ENCODE measurements at places on chromosomes 7 and 10.

DNA sequence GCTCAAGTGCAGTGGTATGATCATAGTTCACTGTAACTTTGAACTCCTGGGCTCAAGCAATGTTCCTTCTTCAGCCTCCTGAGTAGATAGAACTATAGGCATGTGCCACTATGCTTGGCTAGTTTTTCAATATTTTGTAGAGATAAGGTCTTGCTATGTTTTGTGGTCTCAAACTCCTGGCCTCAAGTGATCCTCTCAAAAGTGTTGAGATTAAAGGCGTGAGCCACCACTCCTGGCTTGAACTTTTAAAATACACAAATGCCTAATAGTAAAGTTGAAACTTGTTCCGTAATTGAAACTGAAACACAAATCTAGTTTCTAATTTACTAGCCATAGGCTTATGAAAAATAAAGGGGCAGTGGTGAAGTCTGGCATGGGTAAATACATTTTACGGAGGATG lies 65.7 kb downstream of the AP3M1 start:
- DNase-seq: peak; percentile 30

- DNase-seq: no peak
Observed at GRCh38 chr10:5434017-5434753, 21.8 kb downstream of the NET1 start.

DNA sequence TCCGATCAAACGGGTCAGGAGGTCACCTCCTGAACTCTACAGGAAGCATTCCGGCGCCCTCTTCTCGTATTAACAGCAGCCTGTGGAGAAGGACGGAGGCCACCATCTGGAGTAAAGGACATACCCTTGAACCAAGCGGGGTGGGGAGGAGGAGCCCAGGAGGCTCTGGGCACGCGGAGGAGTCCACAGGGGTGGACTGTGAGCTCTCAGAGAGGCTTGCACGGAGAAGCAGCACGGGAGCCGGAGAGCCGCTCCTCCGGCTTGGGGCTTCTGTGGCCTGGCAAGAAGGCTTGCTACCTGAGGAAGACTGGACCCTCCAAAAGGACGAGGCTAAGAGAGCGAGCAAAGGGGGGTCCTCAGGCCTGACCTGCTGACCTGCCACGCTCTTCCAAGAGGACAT lies 77.9 kb downstream of the MAD1L1 start:
- no peak for DNase-seq

GRCh38 chr10:92848037-92848440 lies 281 bp upstream of the EXOC6 start:
- no peak for DNase-seq

DNA sequence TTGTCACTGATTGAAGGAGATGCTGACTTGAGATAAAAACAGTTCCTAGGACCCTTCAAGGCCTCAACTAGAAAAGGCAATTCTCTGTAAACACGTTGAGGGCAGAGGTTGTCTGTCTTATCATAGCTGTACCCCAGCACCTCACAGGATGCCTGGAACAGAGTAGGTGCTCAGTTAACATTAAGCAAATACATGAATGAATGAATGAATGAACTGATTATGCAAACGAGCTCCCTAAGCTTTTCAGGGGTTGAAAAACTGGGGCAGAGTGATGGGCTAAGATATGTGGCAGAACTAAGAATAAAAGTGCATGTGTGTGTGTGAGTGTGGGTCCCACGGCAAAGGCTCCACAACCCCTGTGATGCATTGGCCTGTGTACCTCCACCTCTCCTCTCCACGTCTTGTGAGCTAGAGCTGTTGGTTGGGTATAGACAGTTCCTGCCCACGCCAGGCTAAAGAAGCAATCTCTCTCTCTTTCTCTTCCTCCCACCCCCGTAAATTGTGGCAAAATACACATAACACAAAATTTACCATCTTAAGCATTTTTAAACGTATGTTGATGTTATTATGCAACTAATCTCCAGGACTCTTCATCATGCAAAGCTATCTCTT lies 20.9 kb upstream of the SMC3 start:
- no peak for DNase-seq

GRCh38 chr10:63884426-63884825 lies 363.2 kb downstream of the REEP3 start:
- no peak for DNase-seq

- DNase-seq: no peak
Observed at GRCh38 chr10:48288661-48289060, 14.2 kb upstream of the FRMPD2 start.

- no peak for DNase-seq
Observed at GRCh38 chr10:45061982-45062381, 61.3 kb downstream of the ZNF22 start.

DNA sequence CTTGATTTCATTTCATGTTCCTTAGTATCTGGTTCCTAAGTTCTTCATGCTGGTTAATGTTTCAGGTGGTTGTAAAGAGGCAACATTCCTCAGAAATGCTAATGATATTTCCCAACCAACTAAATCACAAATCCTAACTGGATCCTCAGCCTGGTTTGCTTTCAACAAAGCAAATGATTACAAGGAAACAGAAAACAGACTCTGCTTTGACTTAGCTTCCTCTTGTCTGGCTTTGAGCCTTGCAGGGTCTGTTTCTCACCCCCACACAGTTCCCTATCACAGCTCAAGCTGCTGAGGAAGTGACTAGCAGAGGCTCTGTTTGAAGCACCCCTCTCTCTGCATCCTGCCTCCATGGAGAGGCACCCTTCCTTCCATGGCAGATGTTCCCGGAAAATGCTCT lies 130.2 kb upstream of the CTTNBP2 start:
- no peak for DNase-seq

DNA sequence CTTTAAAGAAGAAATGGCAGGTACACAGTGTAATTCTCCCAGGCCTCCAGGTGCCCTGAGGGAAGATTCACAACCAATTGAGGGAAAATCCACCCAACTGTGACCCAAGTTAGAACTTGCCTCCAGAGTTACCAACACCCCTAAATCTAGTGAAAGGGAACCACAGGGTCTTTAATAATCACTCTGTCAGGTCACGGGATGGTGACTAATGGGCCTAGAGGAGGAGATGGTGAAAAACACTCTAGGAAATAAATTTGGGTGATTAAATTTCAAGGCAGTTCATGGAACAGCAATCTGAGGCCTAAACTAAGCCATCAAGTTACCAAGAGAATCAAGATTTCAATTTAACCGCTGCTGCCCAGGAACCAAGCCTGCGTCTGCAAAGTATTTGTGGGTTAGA lies 26.7 kb upstream of the SLF2 start:
- no peak for DNase-seq

- DNase-seq: no peak
Observed at GRCh38 chr10:86192691-86193090, 173.9 kb downstream of the GRID1 start.

DNA sequence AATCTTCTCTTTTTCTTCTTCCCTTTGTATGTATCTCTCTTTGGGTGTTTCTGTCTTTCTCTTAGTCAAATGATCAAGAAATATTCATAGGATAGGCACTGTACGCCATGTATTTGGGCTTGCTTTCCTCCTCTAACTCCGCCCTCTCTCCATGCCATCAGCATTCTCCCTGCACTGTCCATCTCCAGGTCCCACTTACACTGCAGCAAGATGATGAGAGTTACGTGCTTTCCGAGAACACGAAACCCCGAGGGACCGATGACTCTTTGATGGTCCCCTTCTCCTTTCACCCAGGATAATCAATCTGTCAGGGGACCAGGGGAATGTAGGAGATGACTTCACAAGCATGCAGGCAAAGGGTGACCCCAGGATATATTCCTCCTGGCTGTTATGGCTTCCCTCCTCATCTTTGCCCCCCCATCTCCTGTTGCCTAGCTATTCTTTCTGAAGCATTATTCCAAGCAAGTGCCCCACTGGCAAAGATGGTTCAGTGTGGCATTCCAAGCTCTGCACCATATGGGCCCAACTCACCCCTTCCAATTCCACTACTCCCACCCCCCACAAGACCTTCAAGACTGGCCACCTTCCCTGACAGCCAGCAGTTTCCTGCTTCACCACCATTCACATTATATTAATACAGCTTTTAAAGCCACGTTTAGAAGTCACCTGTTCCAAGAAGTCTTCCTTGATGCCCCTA lies 40.0 kb downstream of the HIF1AN start:
- DNase-seq: no peak

DNA sequence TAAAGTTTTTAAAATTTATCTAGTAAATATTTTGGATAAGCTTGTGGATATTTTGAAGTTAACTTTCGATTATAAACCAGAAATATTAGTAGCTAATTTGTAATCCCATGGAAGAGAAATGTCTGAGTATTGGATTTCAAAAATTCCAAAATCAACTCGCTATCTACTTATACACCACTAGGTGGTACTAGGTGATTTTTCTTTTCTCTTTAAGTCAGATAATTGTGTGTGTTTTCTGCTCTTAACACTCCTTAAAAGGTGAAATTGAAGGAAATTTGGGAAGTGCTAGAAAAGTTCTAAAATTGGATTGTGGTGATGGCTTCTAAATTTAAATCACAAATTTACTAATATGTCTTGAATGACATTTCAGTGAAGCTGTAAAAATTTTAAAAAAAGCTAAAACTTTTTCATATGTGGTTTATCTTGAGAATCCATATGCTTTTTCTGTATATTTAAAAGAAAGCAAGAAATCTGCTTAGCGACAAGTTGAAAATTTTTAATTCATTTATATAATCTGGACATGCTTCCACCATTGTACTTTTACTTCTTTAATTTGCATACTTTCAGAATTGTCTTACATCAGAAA lies 90.2 kb downstream of the IPMK start:
- DNase-seq: no peak

DNA sequence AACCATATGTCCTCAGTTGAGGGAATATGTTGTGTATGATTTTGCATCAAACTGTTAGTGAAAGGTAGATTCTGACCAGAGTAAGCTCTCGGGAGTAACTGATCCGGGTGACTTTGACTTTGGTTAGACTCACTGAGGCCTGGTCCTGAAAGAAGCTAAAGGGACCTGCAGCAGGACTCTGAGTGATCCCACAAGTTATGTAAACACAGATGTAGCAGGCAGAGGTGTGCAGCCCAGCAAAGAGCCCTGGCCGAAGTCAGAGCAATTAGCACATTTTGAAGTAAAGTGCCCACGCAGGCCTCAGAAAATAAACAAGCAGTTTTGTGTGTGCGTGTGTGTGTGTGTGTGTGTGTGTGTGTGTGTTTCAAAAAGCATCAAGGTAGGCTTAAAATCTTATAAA lies 245.6 kb upstream of the FERD3L start:
- no peak for DNase-seq

- no peak for DNase-seq
Observed at GRCh38 chr7:99235925-99236324, 28.0 kb upstream of the KPNA7 start.

- no peak for DNase-seq
Observed at GRCh38 chr7:27640884-27641574, 21.7 kb downstream of the HIBADH start.

- no peak for DNase-seq
Observed at GRCh38 chr7:43856996-43857395, 12.3 kb downstream of the MRPS24 start.

DNA sequence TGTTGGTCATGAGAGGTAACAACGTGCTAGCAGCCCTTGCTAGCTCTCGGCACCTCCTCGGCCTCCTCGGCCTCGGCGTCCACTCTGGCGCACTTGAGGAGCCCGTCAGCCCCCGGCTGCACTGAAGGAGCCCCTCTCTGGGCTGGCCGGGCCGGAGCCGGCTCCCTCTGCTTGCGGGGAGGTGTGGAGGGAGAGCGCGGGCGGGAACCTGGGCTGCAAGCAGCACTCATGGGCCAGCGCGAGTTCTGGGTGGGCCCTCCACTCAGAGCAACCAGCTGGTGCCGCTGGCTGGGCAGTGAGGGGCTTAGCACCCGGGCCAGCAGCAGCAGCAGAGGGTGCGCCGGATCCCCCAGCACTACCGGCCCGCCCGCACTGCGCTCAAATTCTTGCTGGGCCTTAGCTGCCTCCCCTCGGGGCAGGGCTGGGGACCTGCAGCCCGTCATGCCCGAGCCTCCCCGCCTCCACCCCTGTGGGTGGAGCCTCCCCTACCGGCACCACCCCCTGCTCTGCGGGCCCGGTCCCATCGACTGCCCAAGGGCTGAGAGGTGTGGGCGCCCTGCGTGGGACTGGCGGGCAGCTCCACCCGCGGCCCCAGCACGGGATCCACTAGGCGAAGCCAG lies 96.1 kb downstream of the PAXIP1 start:
- DNase-seq: no peak

DNA sequence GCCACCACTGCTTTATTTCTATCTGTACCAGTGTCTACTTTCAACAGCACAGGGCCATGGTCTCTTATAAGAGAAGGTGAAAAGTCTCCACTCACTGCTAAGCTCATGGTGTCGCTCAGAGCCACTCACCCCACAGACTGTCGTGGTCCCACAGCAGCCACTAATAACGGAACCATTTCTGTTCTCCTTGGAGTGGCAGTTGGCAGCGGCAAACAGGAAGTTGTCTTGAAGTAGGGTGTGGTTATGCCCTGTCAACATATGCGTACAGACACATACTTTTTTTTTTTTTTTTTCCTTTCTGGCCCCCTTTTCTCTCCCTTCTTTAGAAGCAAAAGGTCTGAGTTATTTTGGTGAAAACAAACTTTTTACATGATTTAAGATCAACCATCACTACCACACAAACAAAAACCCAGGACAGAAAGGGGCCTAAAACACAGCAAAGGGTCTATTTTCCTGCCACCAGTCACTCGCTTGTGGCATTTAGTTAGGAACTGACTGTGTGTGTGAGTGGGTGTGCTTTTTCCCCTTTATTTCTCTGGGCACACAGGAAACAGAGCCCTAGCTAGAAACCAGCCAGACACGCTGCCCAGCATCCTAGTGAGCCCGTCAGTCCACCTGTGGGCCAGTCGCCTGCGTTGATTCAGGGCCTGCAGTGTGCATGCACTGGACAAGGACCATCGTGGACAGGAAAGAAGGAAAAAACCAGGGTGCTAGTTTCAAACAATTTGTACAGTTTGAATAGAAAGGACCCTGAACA lies 96.7 kb upstream of the EFCAB10 start:
- no peak for DNase-seq

DNA sequence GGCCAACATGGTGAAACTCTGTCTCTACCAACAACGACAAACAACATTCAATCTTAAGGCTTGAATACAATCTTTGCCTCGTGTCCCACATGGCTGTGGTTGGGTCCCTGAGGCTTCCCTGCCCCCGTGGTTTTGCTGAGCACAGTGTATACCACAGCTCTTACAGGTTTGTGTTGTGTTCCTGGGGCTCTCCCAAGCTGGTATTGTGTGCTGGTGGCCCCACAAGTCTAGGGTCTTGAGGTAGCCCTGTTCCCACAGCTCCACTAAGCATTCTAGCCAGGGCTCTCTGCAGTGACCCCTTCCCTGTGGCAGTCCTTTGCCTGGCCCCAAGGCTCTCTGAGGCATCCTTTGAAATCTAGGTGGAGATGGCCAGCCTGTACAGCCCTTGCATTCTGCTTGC lies 68.0 kb upstream of the CCNY start:
- DNase-seq: no peak

GRCh38 chr10:73634421-73634820 lies 6.9 kb downstream of the MYOZ1 start:
- no peak for DNase-seq

DNA sequence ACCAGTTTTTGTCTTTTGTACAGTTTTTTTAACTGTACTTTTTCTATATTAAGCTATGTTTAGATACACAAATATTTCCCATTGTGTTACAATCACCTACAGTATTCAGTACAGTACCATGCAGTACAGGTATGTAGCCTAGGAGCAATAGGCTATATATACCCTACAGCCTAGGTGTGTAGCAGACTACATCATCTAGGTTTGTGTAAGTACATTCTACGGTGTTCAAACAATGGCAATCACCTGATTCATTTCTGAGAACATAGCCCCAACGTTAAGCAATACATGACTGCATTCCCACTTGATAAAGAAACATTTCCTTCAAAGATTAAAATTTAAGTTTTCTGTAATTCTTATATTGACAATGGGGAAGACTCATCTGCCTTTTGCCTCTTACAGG lies 89.4 kb downstream of the TRIL start:
- no peak for DNase-seq

GRCh38 chr7:46357290-46357689 lies 436.2 kb upstream of the IGFBP3 start:
- no peak for DNase-seq
